Mesothelial cell of epicardium (in vitro differentiated cells): ENCODE measurements at places on chromosomes 11 and 22.
A peak's percentile ranks its signal among the peaks of the same experiment; 100 is the strongest.

DNA sequence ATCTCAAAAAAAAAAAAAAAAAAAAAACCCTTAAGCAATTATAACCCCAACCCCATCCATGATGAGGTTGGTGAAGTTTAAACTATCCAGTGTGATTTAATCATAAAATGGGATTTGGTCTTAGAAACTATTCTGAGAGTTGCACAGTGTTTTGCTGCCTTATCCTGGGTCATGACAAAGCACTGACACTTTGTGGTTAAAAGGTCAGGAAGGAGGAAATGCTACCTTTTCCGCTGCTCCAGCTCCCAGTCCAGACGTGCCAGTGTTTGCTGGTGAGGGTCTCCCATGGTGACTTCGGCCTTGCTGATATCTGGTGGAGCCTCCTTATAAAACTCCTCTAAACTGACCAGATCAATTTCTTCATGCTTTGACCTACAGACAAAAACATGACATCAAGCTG, 14.5 kb downstream of the THOC5 start:
- no peak for DNase-seq

DNA sequence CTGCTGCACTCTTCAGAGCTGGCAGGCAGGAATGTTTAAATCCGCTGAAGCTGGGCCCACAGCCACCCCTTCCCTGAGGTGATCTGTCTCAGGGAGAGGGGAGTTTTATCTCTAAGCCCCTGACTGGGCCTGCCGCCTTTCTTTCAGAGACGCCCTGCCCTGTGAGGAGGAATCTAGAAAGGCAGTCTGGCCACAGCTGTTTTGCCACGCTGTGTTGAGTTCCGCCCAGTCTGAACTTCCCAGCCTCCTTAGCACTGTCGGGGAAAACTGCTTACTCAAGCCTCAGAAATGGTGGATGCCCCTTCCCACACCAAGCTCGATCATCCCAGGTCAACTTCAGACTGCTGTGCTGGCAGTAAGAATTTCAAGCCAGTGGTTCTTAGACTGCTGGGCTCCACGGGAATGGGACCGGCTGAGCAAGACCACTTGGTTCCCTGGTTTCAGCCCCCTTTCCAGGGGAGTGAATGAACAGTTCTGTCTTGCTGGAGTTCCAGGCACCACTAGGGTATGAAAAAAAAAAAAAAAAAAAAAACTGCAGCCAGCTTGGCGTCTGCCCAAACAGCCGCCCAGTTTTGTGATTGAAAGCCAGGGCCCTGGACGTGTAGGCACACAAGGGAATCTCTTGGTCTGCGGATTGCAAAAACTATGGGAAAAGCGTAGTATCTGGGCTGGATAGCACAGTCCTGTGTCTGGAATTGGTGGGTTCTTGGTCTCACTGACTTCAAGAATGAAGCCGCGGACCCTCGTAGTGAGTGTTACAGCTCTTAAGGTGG, 127.4 kb downstream of the SPON1 start:
- DNase-seq: no peak

GRCh38 chr22:23782252-23782651, 4.5 kb upstream of the SMARCB1 start:
- no peak for DNase-seq

DNA sequence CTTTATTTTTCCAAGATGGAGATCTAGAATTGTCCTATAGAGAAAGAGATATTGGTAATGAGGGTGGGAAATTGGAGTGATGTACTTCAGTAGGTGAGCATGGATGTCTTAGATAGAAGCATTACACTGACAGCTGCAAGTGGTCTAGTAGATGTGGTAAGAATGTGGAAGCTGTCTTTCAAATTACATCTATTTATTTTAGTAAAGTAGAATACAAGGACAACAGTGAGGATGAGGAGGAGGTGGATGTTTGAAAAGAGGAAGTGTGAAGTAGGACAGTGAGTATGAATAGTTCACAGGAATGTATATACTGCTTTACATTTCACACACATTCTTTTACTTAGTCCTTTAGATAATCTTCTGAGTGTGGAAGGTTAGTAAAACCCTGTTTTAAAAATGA, 64.2 kb downstream of the HIPK3 start:
- DNase-seq: no peak

DNA sequence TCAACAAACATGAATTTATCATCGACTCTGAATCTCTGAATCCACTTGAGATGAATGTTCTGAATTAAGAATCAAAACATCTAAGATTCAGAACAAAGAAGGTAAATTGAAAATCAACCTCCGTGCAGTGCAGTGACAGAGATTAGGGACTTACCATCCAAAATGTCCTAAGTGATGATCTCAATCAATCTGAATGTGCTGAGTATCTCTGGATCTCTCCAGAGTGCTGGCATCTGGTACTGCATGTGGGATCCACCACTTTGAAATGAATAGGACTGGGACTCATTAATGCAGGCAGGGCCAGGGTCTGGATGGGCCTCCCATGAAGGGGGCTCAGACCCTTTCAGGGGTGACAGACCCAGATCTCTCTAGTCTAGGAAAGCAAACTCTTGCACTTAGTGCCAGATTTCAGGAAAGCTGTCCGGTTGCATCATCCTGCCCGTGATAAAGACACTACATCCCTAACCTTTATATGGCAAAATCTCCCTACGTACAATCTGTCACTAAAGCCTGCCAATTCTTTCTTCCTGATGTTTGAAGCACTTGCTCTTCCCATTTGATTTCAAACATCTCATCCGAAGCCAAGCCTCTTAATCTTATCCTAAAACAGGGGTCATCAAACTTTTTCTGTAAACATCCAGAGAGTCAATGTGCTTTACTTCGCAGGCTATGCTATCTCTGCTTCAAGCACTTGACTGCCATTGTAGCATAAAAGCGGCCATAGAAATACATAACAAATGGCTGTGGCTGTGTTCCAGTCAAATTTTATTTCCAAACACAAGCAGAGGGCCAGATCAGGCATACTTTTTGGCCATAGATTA, 263.3 kb downstream of the LARGE1 start:
- no peak for DNase-seq

DNA sequence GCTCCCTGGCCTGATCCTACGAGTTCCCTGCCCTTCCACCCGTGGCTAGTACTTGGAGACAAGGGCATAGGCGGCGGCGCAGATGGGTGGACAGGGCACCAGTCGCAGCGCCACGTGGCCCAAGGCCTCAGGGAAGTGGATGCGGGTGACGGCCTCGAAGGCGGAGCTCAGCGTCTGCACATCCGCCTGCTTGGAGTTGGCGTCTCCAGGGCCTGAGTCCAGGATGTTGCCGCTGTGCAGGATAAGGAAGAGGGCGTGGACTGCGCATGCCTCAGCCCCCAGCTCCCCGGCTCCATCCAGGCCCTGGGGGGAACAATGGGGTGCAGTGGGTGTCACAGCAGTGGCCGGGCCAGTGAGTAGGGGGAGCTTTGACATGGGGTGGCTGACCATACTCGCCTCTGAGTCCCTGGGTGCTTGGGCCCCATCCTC, 6.6 kb downstream of the PITPNM1 start:
- DNase-seq: no peak

- no peak for DNase-seq
These were observed 397.7 kb downstream of the TBC1D22A start for GRCh38 chr22:47160141-47160541.

DNA sequence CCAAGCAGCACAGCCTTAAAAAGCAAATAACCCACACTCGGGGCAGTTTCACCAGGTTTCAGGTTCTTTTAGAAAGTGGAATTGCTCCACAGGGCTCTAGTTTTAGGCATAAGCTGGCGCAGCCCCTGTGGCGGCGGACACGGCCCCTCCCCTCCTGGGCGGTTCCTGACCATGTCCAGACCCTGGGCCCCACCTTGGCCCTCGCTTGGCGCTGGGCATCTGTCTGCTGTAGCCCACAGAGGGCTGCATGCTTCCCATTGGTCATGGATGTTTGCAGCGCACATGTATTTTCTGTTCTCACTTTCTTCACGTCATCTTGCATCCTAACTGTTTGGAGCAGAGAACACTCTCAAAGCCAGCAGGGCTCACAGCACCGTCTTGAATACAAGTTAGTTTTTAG, 244.3 kb downstream of the BRD1 start:
- no peak for DNase-seq

- DNase-seq: no peak
These were observed 12.9 kb upstream of the CD3E start for GRCh38 chr11:118291477-118292135.

DNA sequence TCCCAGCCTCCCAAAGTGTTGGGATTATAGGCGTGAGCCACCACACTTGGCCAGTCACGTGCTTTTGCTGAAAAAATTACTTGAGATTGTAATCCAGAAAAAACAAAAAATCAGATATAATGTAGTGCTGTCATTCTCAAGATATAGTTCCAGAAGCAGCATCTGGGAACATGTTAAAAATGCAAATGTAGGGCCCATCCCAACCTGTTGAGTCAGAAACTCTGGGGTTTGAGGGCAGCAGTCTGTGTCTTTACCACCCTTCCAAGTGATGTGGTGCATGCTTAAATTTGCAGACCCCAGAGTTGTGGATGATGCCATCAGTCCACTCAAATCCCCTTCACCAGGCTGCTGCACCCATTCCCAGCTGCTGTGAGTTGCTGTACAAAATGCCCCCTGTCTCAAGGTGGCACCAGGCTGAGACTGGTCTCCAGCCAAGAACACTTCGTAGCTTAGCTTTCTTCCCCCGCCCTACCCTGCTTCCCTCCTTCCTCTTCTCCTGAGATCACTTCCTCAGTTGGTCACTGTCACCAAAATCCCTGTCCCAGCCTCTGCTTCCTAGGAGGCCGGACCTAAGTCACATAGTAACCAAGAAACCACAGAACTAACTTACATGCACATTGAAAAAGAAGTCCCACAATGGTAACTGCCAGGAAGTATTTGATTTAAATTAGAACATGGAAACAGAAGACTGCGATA, 18.2 kb upstream of the ARRB1 start:
- no peak for DNase-seq

DNA sequence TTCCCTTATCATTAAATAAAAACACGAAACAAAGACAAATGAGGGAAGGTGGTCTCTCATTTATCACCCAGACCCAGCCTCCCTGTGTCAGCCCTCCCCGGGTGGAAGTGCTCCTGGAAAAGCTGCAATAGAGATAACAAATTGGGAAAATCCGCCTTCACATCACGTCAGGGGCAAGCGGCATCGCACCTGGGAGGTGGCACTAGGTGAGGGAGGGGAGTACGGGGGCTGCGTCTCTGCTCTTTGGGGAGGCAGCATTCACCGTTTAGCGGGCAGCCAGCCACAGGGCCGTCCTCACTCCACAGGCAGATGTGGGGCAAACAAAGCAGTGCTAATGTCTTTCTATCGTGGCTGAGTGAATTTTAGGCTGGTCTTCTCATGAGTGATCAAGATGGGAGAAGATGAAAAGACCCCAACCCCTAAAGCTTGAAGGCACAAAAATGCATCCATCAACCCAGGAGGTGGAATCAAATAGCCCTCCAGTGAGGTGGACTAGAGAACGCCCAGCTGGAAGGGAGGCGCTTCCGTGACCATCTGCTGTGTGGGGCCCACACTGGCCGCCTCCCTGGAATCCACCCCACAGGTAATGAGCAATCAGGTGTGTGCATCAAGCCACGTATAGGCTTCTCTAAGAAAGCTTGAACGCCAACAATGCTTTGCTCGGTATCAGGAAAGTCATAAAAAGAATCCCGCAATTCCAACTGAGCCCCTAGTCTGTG, 629.5 kb downstream of the BRD1 start:
- peak; percentile 3 for DNase-seq

GRCh38 chr11:64894070-64894811, 15.8 kb upstream of the EHD1 start:
- peak; percentile 83 for DNase-seq

GRCh38 chr11:119149018-119149785, at the start of gene ABCG4:
Gene ABCG4 (plus strand): TSS chr11:119149052. CDS start chr11:119149966, 914 bp downstream.
- DNase-seq: no peak
